ENCODE measurements at places on chromosomes 5 and 9. TPM values are rescaled to one million over a fixed set of nuclear protein-coding genes. Genes with fewer than 3 reads are reported as not detected.

DNA sequence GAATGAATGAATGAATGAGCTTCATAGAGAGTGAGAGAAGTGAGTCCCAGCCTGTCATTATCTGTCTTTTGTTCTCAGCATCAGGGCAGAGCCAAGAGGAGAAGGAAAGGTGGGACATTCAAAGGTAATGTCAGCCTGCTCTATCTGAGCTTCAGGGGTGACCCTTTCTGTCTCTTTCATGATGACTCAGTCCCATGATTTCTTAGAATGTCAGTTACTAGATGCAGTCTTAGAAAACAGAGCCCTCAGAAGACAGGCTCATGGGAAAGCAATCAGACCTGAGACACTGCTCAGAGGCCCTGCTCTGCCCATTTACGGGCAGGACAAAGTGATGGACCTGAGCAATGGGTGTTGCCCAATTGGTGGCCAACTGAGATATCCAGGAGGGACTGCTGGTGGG is 1.1 kb downstream of the SPATA31D1 start:
- no peak for DNase-seq

DNA sequence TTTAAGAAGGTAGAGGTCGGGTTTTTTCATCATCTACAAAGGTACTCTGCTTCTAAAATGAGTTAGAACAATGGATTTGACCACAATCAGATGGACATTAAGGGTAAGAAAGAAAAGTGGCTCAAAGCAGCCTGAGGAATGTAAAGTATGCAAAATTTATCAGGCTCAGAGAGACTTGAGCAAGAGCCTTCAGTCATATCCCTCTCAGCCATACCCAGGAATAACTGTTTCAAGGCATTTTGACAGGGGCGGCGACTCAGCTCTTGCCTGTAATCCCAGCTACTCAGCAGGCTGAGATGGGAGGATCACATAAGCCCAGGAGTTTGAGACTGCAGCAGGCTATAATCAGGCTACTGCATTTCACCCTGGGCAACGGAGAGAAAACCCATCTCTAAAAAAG is 38.8 kb upstream of the ANXA2R start:
- no peak for DNase-seq

DNA sequence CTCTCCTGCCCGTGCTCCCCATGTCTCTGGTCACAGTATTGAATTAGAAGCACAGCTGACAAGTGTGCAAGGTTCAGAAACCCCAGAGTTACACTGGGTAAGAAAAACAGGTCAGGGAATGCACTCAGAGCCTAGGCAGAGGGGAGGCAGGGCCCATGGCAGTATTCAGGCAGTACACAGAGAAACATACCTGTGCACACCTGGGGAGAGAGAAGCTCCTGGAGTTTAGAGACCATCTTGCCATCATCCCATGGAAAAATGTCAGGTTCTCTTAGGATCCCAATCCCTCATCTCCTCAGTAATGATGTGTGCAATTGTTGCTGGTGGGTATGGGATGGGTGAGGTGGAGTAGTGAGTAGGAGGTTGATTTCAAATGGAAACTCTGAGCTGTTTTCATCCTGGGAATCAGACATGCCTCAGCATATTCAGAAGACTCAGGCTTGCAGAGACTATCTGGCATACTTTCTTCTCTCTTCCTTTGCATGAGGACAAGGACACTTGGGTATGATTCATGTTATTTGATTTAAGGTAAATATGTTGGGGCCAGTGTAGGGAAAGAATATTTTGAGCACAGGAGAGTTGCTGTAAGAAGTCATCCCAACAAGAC is 228.5 kb downstream of the ESM1 start:
- DNase-seq = no peak

PKD2L2 gene
- total RNA-seq = 0.44 TPM

All from psoas muscle (tissue), 8 donors.